ENCODE measurements at places on chromosomes 5 and 9.

DNA sequence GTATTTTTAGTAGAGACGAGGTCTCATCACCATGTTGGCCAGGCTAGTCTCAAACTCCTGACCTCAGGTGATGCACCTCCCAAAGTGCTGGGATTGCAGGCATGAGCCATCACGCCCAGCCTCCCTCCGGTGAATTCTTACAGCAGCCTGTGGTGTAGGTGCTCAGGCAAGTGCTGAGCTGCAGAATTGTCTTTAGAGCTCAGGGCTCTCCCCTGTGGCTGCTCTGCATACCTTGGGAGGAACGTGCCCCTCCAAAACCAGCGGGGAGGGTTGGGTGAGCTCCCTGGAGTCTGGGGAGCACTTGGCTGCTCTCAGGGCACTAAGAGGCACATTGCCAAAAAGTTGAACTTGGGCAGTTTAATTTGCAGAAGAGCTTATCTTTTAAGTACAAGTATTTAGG is 29.4 kb downstream of the SECISBP2 start:
- DNase-seq, result no peak

- DNase-seq, result no peak
Measured at GRCh38 chr5:179969110-179969509, 61.4 kb upstream of the TBC1D9B start.

GRCh38 chr5:137545956-137546355 is 46.8 kb upstream of the SPOCK1 start:
- DNase-seq, result no peak

- no peak for DNase-seq
Measured at GRCh38 chr5:73266176-73266738, 93.3 kb downstream of the TMEM174 start.

DNA sequence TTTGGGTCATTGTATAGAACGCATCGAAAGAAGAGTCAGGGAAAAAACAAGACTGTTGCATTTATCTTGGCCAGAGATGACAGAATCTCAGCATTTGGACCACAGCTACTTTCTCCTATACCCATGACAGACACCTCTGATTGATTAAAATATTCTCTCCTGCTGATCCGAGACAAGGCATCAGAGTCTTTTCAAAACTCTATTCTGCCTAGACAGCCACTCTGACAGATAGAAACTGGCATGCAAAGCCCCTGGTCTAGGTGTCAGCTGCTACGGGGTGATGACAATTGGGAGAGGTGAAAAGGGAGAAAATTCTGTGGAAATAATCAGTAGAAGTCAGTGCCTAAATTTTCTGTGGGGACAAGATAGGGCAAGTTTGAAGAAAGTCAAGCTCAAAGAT is 152.2 kb downstream of the PIK3R1 start:
- no peak for DNase-seq

GRCh38 chr5:91074615-91075014 is 308.5 kb downstream of the ARRDC3 start:
- DNase-seq, result no peak

DNA sequence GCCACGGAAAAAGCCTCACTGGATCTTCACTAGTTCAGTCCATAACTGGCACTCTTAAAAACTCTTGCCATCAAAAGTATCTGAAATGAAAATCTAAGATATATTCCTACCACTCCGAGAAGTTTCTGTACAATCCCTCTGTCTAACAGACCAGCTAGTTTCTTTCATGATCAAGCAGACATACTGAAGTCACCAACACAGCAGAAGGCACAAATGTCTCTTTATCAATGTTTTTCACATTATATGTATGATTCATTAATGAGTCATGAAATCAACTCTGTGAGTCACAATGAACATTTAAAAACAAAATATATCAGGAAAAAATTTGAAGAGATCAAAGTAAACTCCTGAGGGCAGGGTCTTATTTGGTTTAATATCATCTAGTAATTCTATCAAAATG is 50.8 kb downstream of the F2R start:
- no peak for DNase-seq

DNA sequence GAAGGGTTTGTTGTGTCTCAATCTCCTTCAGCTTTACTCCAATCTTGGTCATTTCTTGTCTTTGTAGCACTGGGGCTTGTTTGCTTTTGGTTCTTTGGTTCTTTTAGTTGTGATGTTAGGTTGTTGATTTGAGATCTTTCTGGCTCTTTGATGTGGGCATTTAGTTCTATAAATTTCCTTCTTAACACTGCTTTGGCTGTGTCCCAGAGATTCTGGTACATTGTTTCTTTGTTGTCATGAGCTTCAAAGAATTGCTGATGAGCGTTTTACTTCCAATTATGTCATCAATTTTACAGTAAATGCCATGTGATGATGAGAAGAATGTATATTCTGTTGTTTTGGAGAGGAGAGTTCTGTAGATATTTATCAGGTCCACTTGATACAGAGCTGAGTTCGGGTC is 353.3 kb downstream of the MAN2A1 start:
- DNase-seq, result no peak

DNA sequence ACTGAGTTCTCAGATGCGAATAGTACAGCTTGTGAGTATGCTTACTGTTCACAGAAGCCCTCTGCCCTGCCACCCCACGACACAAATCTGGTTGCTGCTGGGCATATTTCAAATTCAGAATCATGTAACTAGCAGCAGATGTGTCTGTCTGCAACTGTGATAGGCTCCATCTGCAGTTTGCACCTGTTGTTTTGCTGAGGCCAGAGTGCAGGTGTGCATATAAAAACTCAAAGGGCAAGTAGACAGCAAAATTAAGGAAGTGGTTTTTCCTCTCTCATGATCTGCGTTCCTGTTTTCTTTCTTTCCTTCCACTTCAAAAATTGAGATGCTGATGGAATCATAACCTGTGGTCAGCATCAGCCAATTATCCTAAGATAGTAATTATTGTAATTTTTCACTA is 1000.5 kb downstream of the PTPRD start:
- no peak for DNase-seq

- DNase-seq, result no peak
Measured at GRCh38 chr5:33244441-33245150, 196.2 kb upstream of the TARS1 start.

GRCh38 chr9:134734270-134734669 is 92.7 kb downstream of the COL5A1 start:
- DNase-seq, result peak; percentile 18

DNA sequence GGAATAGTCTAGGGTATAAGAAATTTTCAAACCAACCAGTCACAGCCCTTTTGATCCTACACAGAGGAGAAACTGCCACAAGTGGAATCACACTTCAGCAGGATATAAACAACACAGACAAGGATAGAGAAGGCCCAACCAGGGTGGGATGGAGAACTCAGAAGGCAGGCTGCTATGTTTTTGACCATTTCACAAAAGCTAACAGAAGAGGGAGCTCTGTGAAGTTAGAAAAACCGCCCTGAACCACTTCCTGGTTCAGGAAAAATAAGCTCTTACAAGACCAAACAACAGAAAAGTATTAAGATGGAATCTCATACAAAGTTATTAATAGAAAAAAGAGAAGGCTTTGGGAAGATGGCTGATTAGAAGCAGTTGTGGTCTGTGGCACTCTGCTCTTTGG is 960 bp upstream of the IFNB1 start:
- DNase-seq, result no peak

DNA sequence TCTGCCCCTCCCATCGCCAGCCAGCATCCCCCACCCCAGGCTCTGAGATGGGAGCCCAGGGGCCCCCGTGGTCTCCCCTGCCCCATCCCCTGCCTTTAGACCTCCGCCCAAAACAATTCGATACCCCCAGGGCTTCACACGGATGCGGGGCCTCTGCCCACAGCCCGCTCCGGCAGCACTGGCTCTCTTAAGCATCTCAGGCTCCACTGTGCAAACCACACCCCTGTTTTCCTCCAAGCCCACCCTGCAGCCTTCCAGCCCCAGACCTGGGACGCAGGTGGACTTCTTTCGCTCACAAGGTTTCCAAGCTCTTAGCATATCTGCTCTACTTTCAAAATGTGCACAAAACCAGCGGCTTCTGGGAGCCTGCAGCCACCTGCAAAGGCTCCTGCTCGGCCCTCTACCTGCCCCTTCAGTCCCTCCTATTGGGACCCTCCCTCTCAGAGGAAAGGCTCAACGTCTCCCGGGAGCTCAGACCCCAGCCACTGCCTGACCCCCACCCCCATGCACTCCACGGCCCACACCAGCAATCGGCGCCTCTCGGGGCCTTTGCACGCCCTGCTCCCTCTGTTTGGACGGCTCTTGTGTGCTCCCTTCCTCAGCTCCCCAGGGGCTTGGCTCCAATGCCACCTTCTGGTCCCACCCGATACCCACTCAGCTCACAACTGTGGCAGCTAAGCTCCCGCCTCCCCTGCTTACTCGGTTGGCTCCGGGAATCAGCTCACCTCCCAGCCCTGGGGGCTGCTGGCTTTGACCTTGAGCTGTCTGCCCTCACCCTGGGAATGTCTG is 918 bp upstream of the SLC9A3 start:
- DNase-seq, result no peak

DNA sequence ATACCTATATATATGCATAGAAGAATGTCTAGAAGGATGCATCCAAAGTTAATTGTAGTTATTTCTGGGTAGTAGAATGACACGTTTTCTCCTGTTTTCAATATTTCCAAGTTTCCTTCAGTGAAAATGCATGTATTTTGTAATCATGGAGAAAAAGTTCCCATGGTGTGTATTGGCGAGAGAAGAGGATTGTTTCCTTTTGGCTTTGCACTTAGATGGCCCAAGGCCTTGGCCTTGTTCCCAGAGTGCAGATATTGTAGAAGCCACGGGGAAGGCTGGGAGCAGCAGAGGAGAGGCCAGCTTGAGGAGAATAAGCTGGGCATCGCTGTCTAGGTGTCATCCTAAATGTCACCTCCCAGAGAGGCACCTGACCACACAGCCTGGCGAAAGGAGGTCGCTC is 44.0 kb downstream of the IRF1 start:
- no peak for DNase-seq

DNA sequence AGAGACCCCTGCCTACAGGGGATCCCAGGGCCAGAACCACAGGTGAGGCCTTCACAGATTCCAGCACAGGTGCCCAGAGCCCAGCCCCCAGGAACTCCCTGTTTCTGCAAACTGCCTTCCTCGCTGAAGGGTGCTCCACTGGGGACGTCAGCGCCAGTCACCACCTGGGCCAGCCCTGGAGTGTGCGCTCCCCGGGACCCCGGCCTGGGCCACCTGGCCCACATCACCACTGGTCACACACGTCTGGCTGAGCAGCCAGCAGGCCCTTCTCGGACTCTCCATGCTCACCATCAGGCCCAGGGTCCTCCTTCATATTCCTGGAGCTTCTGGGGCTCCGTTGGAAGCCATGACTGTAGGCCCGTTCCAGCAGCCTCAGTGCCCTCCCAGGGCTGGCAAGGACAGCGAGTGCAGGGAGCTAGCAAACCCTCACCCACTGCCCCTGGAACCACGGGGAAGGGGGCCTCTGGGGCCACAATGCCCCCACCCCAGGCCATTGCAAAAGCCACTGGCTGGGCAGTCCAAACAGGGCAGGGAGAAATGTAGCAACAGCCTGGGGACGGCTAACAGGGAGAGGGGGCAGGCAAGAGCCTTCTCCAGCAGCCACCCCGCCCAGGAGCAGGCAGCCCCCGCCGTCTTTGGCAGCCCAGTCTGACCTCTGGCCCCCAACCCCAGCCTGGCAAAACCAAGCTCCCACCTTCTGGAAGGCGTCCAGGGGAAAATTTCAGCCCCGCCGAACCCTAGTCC is 1.3 kb downstream of the AGPAT2 start:
- DNase-seq, result no peak

- no peak for DNase-seq
Measured at GRCh38 chr9:130241198-130241535, 24.4 kb upstream of the HMCN2 start.

DNA sequence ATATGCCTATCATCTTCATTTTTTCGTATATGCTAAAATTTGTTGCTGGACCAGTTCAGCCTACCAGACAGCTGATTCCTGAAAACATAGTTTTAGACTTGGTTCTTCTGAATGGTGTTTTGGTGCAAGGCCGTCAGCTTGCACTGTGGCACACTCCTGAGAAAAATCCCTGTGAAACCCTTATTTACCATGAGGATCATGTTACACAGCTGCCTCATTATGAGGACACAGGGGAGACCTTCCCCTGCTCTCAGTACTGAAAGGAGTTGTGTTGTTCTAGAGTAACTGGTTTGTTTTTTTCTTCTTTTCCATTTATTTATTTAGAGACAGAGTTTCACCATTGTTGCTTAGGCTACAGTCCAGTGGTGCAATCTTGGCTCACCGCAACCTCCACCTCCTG is 37.6 kb downstream of the MAST4 start:
- DNase-seq, result no peak

DNA sequence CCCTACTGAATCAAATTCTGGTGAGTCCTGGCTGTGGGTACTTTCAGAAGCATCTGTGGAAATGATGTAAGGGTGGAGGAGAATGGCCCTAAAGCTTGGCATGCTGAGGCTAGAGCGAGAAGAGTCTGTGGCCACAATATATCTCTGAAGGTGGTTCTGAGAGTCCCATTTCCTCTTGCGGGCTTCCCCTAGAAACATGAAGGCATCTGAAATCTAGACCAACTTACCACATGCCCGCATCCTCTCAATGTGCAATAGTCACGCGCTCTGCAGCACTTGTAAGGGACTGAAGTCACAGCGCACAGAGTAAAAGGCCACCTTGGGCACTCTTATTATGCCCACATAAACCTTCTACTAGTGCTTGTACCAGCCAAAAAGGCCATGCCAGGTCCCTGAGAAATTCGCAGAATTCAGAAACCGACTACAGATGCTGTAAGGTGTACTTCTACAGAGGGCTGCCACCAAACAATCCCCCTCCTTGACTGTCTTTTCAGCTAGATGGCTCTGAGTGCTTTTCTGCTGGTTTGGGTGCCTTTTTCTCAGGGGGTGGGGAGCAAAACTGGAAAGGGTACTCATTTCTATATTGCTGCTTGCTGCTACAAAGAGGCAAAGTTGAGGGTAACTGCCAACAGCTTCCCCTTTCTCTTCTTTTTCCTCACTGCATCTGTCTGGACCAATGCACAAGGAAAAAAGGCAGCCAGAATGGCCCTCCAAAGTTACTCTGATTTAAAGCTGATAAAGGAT is 107.3 kb downstream of the ZDHHC21 start:
- no peak for DNase-seq

DNA sequence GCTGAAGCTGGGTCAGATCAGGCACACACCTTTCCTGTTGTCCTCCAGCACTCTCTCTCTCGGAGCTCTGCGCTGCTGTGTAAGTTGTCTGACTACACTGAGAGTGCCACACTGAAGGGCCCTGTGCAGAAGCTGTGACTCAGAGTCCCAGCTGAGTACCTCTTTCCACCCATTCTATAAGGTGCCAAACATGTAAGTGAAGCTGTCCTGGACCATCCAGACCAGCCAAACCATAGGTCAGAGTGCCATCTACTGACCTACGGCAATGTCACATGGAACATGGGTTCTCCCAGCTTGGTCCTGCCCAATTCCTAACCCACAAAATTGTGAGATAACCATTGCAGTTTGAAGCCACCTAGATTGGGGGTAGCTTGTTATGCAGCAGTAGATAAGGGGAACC is 68.2 kb downstream of the ADCY2 start:
- DNase-seq, result no peak

DNA sequence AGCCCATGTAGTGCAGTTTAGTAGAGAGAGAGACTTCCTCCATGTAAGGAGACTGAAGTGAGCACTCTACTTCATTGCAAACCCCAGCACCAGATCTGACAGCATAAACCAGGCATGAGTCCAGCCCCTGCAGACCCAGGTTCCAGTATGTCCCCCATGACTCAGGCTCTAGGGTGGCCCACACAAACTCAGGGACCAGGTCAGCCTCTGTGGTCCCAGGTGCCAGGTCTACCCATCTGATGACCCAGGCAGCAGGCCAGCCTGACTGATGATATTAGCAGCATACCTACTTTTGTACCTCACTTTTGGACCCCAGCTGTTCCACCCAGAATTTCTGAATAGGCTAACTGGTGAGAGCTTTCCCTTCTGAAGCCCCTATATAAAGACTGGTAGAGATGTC is 647.8 kb downstream of the ANXA1 start:
- no peak for DNase-seq

All from HTR-8/SVneo (cell line).